ENCODE measurements at places on chromosomes 4 and X. TPM values are rescaled to one million over a fixed set of nuclear protein-coding genes. Genes with fewer than 3 reads are reported as not detected.

SRPX gene
- 94.4 TPM for total RNA-seq

STAP1 gene
- not detected for total RNA-seq

DGKK gene
- not detected for total RNA-seq

GPAT3 gene
- 8.5 TPM for total RNA-seq

ZNF630 gene
- 0.97 TPM for total RNA-seq

CTAG1A gene
- total RNA-seq: not detected

F8A3 gene
- 0.78 TPM for total RNA-seq

POLN gene
- total RNA-seq: 5.3 TPM

GPR82 gene
- not detected for total RNA-seq

GAGE12H gene
- not detected for total RNA-seq

SYP gene
- 0.32 TPM for total RNA-seq

ARAP2 gene
- total RNA-seq: 1.2 TPM

UGT2B17 gene
- total RNA-seq: not detected

OTUD6A gene
- total RNA-seq: not detected

IQCM gene
- not detected for total RNA-seq

RNF113A gene
- total RNA-seq: 17.5 TPM

FSTL5 gene
- 0.05 TPM for total RNA-seq

TSPAN7 gene
- total RNA-seq: not detected

ADGRG2 gene
- not detected for total RNA-seq

PIR gene
- total RNA-seq: 13.7 TPM

NIPAL1 gene
- 2.7 TPM for total RNA-seq

TIGD2 gene
- total RNA-seq: 22.9 TPM

STEEP1 gene
- total RNA-seq: 35.6 TPM

SMS gene
- total RNA-seq: 153 TPM

CSAG1 gene
- total RNA-seq: not detected

IQSEC2 gene
- total RNA-seq: 4.9 TPM

RAB9B gene
- total RNA-seq: 0.78 TPM

HS3ST1 gene
- under 0.01 TPM for total RNA-seq

PPARGC1A gene
- total RNA-seq: not detected

RHOXF1 gene
- not detected for total RNA-seq

UGT2B7 gene
- 2.4 TPM for total RNA-seq

TRO gene
- 30.3 TPM for total RNA-seq

SPATA4 gene
- total RNA-seq: under 0.01 TPM

BST1 gene
- 12.8 TPM for total RNA-seq

FAT1 gene
- 202 TPM for total RNA-seq

TMEM150C gene
- 0.30 TPM for total RNA-seq

LNX1 gene
- total RNA-seq: 4.5 TPM

TRMT10A gene
- 6.5 TPM for total RNA-seq

TMEM165 gene
- 147 TPM for total RNA-seq

ADH1B gene
- total RNA-seq: 0.09 TPM

TLR7 gene
- total RNA-seq: not detected

UGT2A3 gene
- not detected for total RNA-seq

CCDC149 gene
- total RNA-seq: 12.6 TPM

DUSP21 gene
- total RNA-seq: not detected

REPS2 gene
- total RNA-seq: 0.37 TPM

IGFBP7 gene
- 2,028 TPM for total RNA-seq

SSX4B gene
- not detected for total RNA-seq

MAP3K15 gene
- 0.14 TPM for total RNA-seq

CDS1 gene
- 0.05 TPM for total RNA-seq

IGSF1 gene
- 0.14 TPM for total RNA-seq
